ENCODE measurements at places on chromosomes 11 and 22. TPM values are rescaled to one million over a fixed set of nuclear protein-coding genes. Genes with fewer than 3 reads are reported as not detected.
A peak's percentile ranks its signal among the peaks of the same experiment; 100 is the strongest.

DNA sequence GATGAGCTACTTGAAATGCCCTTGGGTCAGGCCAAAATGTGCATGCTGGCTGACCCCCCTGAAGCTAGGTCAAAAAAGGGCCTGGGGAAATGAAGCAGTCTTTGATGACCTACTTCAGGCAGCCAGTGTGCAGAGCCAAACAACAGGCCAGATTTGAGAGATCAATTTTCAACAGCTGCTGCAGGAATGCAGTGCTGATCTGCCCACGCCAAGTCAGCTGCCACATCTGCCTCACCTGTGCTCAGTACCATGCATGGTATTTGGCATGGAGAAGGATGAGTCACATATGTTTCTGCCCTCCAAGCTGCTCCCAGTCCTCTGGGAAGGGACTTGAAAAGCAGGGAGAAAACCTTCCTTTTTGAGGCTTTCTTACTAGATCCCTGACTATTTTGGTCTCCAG, 35.8 kb downstream of the MTNR1B start:
- peak; percentile 38 for DNase-seq

- peak; percentile 39 for DNase-seq
Observed at GRCh38 chr11:68843052-68843561, 1.4 kb upstream of the CPT1A start.

DNA sequence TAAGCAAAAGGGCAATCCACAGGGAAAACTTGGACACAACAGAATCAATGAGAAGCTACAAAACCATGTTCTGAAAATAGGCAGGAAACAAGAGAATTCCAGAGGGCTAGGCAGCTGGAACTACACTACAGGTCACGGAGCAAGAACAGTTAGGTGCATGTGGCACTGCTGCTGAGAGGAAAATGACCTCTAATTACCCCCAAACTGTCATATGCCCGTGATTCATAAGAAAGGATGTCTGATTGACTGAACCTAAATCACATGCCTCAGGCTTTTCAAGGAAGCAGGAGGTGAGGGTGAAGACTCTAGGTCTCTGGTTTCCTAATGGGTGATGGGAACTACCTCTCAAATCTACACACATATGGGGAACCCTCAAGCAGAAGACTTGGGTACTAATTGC, 17.9 kb upstream of the RRAS2 start:
- DNase-seq: no peak

- no peak for DNase-seq
Observed at GRCh38 chr11:7903940-7904339, 27.1 kb downstream of the OR10A6 start.

DNA sequence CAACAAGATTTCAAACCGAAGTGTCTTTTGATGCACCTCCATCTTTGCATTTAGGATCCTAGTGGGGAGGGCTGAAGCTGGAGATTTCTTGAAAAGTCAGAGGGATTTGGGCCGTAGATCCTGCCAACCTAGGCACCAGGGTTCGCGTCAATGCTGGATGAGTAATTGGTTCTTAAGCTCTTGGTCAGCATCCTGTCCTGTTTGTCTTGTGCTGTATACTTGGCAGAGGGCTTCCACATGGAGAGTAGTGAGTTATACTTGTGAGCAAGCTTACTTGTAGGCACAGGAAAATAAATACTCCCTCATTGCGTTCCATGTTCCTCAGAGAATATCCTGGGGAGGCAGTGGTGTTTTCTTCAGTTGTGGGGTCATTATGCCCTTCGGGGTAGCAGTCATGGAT, 12.6 kb downstream of the INSC start:
- peak; percentile 75 for DNase-seq

GRCh38 chr11:122517403-122518379, 137.8 kb upstream of the UBASH3B start:
- peak; percentile 46 for DNase-seq

GRCh38 chr11:75424396-75424795, 8.6 kb downstream of the KLHL35 start:
- DNase-seq: no peak

DNA sequence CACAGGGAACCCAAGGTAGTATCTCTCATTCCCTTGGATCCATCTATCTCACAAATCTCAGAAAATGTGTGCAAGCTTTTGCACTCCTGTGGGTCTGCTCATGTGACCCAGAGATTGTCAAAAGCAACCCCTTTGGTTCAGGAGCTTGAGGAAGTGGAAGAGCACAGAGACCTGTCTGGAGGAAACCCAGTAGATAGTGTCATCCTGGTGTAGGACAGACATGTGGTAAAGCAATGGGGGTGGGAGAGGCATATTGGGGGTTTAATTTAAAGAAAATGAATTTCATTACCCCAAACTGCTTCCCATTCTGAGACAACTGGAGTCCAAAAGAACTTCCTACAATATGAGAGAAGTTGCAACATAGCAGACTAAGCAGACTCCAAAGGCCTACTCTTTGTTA, 5.8 kb upstream of the MS4A14 start:
- no peak for DNase-seq

- no peak for DNase-seq
Observed at GRCh38 chr22:47006433-47006832, 244.0 kb downstream of the TBC1D22A start.

DNA sequence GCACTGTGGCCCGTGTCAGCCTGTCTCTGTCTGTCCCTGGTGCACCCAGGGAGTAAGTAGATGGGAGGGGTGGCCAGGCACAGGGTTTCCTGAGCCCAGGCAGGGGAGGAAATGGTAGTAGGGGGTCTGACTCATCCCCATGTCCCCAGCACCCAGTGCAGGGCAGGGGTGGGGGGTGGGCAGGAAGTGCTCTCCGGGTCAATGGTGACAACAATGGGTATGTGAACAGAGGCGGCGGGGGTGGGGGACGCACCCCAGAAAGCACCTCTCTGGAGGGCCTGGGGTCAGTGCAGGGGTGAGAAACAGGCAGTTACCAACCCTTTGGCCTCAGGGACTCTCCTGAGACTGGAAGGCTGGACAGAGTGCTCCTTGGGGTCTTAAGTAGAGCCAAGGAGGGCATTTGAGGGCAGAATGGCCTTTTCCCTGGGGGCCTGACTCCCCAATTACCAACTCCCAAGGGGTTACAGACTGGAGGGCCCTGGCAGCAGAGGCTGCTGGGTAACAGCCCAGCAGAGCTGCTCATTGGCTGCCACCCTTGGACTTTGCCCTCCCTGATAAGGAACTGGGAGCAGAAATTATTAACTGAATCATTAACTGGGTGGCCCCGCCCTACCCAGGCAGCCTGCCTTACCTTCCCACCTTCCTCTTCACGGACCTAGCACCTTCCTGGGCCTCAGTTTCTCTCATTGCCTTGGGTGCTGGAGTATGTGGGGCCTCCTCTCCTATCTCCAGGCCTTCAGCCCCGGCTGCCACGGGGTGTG, 4.2 kb downstream of the MYRF start:
- no peak for DNase-seq

DNA sequence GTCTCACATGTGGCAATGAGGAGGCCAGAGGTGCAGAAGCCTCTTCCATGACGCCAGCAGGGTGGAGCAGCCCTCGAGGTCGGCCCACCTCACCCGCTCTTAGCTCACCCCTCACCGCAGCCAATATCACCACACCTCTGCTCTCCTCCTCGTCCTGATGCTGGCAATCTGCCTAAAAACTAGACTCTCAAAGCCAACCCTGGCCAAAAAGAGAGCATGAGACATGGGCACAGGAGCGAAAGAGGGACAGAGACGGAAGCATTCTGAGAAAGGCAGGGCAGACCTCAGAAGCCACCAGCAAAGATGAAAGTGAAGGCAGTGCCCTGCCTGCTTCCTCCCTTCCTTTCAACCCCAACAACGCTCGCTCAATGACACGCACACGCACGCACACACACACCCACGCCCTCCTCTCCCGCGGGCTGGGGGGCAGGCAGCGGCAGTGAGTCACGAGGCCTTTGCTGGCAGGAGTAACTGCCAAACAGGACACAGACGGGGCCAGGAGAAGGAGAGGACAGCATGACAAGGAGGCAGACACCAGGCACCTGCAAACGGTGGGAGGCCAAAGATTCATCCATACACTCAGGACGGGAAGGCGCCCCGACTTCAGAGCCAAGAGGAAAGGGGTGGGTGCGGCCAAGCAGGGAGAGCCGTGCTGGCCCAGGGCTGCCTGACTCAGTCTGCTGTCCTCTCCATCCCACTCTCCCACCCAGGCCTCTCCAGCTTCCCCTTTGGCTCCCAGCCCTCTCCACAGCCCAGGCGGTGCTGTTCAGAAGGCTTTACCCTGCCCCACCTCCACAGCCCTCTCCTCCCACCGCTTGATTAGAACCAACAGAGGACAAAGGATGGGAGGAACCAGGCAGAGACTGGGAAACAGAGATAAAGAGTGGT, 11.4 kb downstream of the IGSF9B start:
- peak; percentile 66 for DNase-seq

GRCh38 chr22:46428171-46428570, 92.7 kb downstream of the TRMU start:
- DNase-seq: no peak

DNA sequence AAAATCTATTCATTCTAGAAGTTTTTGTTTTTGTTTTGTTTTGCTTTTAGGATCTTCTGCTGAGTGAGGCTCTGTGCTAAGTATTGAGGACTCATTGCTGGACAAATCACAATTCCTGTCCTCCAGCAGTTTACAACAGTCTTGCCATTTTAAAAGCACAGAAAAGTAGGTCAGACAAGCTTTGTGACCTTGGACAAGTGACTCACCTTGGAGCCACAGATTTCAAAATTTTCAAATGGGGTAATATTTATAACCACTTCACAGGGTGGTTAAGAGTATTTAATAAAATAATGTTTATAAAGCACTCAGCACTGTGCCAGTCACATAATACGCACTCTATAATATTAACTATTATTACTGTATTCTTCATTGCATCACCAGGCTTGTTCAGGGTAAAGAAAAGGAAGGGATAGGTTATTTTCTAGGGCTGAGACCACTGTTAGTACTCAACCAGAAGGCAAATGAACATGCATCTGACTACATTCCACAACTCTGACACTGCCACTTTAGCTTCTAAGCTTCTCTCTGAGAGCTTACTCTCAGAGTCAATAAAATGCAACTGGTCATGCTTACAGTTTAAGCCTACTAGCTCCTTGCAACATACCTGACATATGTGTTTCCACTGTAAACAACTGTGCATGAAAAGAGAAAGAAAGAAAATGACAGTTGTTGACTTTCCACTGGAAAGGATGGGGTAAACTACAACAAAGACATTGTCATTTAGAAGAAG, 63.2 kb upstream of the FIBIN start:
- no peak for DNase-seq

DNA sequence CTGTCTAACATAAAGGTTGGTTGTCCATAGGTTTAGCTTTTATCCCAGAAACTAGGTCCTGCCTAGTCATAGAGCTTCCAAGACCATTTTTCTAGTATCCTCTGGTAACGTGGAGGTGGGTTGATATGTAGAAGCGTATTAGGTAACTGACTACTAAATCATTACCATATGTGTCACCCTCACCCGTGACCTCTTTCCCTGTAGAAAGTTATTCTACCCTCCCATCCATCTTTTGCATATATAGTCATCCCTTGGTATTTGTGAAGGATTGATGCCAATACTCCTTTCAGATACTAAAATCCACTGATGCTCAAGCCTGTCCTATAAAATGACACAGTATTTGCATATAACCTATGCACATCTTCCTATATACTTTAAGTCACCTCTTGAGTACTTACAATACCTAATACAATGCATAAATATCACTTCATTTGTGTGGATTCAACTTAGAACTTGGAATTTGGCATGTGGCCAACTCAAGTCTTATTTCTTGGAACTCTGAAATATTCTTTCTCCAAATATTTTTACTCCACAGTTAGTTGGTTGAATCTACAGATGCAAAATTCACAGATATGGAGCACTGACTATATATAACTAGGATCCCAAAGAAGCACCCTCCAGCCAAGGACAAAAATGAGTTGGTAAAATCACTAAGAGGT, 497.0 kb upstream of the TENM4 start:
- DNase-seq: peak; percentile 9

GRCh38 chr11:93403930-93404329, 73.4 kb downstream of the DEUP1 start:
- no peak for DNase-seq

- no peak for DNase-seq
Observed at GRCh38 chr11:60860943-60861342, 5.2 kb upstream of the PTGDR2 start.

DNA sequence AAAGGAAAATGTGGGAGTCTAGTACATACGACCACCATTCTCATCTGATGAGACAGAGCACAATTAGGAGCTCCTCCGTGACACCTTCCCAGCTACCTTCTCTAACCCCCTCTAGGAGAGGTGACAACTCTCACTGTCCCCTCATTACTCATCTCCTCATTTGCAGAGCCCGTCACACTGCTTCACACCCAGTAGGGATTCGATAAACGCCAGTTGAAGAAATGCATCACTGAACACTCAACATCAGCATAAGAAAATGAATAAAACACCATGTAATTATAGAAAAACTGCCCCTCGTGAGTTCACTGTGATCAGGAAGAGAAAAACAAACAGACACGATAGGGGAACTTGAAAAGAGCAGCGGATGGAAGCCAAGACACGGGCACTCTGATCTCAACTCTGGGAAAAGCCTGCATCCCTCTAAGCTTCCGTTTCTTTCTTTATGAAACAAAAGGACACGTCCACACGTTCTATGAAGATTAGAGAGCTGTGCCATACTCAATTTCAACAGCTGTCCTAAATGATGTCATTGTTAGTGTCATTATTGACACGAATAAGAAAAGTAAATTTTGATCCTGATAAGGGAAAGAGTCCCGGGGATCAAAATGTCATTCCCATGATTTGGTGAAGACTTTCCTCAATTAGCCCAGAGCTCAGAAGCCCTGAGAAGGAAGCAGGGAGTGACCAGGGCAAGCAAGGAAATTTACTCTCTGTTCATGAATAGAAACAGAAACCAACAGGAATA, 356.9 kb downstream of the LARGE1 start:
- DNase-seq: no peak

GRCh38 chr11:68963779-68964178, 17.0 kb downstream of the MRGPRD start:
- no peak for DNase-seq

DNA sequence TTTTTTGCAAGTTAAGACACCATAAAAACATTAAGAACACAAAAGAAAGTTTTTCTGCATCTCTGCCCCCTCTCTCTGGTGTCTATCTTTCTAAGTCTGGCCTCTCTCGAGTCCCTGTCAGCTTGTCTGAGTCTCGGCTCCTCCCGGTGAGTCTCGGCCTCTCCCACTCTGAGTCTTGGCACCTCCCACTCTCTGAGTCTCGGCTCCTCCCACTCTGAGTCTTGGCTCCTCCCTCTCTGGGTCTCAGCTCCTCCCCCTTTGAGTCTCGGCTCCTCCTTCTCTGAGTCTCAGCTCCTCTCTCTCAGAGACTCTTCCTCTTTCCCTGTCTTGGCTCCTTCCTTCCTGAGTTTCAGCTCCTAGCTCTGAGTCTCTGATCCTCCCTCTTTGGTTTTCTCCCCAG, 72.5 kb upstream of the AMPD3 start:
- no peak for DNase-seq

- no peak for DNase-seq
Observed at GRCh38 chr11:95547186-95547585, 242.4 kb downstream of the FAM76B start.

DNA sequence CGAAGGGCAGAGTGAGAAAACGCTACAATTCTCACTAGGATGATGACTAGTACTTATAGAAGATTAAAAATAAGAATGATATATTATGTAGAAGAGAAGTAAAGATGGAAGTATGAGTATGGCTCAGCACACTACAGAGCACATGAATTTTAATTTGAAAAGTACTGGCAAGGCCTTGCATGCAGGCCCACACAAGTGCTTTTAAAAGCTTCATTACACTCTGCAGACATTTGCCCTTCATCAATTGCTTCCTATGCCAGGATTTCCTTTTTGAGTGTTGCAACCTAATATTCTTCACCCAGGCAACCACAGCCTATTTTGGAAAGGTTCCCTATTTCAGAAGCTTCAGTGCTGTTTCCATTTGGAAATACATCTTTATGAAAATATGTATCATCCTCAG, 81.1 kb downstream of the LARGE2 start:
- peak; percentile 66 for DNase-seq

Gene PKNOX2
- total RNA-seq: 2.0 TPM

Gene BLID
- total RNA-seq: 30.6 TPM

Gene F2
- not detected for total RNA-seq
